ENCODE measurements at places on chromosomes 12 and 14.

DNA sequence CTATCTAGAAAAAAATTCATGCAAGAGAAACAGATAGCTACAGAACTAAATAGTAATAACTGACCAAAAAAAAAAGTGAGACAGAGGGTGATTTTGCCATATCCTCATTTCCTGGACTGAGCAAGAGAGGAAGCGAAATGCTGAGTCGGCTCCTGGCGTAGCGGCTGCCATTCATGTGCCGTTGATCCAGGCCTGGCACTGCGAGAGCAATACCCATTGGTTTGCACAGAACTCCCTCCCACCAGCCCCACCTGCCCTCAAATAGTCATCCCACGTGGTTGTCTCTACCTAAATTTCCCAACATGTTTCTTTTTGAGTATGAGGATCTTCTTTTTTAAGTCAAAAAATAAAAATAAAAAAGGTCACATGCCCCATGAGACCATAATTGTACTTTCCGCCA is 9.4 kb upstream of the WNT5B start:
- no peak for DNase-seq

DNA sequence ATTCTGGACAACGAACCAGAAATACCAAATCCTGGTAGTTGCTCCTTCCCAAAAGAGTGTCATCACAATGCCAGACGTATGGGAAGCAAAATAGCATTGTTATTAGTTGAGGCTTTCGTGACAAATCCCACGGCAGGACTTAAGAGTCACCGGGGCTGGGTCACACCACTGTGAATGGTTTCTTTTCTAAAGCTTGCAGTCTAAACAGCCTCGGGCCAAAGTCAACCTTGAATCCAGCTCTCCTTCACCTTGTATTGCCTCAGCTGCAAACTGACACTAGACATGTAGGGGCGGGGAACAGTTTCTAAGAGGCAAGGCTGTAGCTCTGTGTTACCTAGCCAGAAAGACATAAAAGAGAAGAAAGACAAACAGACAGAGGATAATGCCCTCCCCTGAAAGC is 734.8 kb downstream of the MED13L start:
- no peak for DNase-seq

DNA sequence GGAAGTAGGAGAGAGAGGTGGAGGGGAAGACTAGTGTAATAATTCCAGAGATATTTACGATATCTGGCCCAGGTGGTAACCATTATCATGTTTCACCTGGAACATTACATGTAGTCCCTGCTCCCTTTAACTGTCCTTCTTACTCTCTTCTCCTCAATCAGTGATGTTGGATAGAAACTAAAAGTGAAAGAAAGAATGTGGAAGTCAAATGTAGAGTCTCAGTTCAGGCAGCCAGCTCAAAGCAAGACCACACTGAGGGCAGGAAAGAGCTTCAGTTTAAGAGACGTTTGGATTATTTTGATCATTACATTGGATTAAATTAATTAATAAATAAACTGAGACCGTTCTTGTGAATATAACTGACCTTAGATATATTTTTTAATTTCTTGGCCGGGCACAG is 594.4 kb downstream of the FLRT2 start:
- DNase-seq, result no peak

DNA sequence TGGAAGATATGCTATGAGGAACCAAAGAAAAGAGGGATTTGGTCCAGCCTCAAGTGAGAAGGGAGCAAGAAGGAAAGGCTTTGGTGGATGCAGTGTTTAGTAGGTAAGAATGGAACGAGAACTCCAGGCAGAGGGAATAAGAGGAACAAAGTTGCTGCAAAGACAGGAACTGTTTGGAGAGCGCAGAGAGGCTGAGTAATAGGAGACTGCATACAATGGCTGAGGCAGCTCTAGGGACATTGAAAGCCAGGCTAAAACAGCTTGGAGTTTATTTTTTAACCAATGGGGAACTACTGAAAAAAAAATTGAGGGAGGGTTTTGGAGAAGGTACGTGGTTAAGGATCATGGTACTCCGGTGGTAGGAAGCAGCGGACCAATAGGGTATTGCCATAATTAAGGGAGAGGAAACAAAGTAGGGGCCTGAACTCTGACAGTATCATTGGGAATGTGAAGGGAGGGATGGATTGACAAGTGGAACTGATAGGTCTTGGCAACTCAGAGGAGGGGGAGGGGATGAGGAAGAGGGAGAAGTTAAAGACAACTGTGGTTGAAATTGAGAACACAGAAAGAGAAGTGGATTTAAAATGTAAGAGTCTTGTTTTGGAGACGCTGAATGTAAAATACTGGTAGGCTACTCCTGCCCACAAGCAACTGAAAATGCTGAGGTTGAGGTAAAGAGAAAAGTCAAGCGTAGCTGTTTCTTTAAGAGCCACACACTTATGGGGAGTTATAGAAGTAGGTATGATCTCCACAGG is 4.8 kb downstream of the ASCL4 start:
- DNase-seq, result no peak

- DNase-seq, result no peak
These were observed 60.9 kb downstream of the MAP3K9 start for GRCh38 chr14:70748422-70748821.

- no peak for DNase-seq
These were observed 85.0 kb downstream of the SYNE3 start for GRCh38 chr14:95431199-95432143.

GRCh38 chr12:119949145-119949544 is 39.9 kb upstream of the BICDL1 start:
- no peak for DNase-seq

DNA sequence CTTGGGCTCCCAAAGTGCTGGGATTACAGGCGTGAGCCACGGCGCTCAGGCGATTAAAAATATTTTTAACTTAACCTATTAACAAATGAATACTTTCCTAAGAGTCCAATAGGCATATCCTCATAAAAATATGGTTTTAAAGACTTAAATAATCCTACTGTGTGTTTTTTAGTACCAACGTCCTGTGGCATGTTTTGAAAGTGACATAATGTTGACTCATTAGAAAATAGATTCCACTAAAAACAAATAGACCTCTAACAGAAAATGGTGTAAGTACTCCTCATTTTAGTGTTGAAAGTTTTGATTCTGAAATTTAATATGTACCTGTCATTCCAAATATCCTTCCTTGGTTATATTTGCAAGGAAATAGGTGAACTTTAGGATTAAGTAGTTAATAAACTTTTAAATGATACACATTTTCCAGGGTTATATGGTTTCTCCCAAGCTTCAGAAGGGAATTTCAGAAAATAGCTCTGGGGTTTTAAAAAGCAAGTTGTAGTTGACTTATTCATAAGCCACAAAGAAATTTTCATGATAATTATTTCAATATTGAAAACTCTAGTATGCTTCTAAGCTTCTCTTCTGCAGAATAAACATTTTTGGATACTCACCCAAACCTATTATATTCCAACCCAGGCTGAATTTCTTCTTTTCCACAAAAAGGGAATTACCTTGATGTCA is 12.1 kb upstream of the LUM start:
- no peak for DNase-seq

DNA sequence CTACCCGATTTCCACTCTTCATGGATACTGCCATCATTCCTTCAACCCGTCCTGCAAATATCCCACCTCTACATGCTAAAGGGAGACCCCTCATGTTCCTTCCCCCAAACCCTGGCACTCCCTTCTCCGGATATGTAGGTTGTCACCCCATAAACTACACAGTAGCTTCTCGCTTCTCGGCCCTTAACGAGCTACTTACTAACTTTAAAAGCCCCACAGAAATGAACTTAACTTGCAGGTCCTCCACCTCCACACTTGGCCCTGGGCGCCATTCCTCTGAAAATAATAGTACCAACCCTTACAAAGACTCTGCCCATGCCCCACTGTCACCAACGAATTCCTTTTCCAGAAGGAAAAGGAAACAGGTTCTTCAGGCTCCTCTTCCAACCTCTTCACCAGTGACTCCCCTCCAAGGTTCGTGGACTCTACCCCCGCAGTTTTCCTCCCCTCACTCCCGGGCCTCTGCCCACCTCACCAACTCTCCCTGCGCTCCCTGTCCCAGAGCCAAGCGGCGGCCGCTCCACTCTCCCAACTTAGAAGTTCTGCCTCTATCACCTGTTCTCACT is 1.2 kb downstream of the SPPL3 start:
- peak; percentile 27 for DNase-seq

- DNase-seq, result no peak
These were observed 63.0 kb upstream of the HMGA2 start for GRCh38 chr12:65761301-65761700.
